ENCODE measurements at places on chromosomes 13 and 19.

DNA sequence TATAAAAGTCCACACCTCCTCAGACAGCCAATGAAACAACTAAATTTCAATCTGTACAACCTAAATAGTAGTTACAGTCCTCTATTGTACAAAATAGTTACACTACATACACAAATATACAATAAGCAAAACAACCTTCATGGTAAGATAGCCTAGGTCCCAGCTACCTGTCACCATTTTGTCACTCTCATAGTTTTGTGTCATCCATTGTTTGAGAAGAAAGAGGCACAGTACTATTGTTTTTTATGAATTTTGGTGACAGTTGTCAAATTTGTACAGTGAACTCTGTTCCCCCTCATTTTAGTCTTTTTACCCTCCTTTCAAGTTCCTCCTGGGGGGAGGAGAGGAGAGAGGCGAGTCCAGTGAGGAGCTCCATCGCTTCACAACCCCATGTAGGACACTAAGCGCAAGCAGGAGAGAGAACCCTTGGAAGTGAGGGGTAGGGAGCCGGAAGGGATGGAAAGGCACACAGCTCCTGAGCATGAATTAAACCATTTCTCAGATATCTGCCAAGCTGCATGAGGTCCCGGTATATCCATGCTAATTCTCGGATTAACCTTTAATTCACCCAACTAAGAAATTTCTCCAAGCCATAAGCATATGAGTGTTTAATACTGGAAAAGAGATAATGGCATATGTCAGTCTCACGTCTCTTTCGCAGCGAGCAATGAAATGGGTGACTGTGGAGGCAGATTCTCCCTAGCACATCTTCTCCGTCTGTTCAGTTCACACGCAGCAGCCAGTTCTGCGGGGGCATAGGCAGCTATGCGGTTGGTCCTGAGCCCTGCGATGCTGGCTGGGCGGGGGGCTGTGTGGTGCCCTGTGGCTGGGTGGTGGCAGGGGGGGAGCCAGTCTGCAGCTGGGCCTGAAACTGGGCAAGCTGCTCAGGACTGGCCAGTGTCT, 60.5 kb downstream of the SERP2 start:
- DNase-seq: no peak

GRCh38 chr13:38394777-38395496, 45.3 kb downstream of the UFM1 start:
- DNase-seq: no peak

DNA sequence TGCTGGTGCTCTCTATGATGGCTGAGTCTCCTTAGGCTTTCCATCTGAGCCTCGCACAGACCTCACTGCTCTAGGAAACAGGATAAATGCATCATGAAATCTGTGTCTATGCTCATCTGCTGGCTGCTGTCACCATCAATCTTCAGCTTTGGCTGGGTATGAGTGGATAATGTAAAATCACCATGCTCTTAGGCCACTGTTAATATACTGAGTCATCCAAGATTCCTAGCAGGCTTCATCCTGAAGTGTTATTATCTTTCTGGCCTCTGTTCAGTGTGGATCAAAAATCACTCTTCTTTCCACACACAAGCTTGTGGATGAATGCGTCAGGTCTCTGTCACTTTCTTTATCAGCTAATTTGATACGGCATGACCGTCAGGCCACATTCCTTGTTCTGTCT, 317.4 kb downstream of the NALCN start:
- DNase-seq: no peak

GRCh38 chr19:45451131-45451849, 16.5 kb upstream of the FOSB start:
- DNase-seq: no peak

DNA sequence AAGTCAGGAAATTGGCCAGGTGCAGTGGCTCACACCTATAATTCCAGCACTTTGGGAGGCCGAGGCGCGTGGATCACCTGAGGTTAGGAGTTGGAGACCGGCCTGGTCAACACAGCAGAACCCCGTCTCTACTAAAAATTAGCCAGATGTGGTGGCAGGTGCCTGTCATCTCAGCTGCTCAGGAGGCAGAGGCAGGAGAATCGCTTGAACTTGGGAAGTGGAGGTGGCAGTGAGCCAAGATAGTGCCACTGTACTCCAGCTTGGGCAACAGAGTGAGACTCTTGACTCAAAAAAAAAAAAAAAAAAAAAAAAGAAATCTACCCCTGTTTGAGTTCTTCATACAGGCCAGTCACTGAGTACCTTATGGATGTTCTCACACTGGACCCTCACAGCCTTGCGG, 42.0 kb downstream of the SLC15A1 start:
- no peak for DNase-seq

DNA sequence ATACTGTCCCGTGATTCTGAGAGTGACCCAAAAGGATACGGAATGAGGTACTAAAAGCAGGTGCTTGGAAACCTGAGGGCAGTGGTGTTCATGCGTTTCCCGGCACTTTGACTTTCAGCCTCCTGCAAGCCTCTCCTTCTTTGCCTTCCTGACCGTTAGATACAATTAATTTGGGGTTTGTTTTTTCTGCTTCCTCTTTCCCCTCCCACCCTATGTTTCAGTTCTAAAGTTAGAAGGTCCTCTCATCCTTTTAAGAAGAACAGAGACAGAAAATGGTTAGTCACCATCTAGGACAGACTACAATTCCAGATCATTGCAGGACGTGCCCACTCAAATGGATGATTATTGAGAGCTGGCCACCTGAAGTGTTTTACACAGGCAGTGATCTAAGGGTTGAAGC, 1.8 kb upstream of the LILRB4 start:
- no peak for DNase-seq

- no peak for DNase-seq
These were observed 49.5 kb upstream of the STK24 start for GRCh38 chr13:98626298-98626935.

- DNase-seq: no peak
These were observed 12.6 kb downstream of the NAXD start for GRCh38 chr13:110627761-110628476.

GRCh38 chr19:51571599-51571998, 516 bp downstream of the ZNF175 start:
- no peak for DNase-seq

DNA sequence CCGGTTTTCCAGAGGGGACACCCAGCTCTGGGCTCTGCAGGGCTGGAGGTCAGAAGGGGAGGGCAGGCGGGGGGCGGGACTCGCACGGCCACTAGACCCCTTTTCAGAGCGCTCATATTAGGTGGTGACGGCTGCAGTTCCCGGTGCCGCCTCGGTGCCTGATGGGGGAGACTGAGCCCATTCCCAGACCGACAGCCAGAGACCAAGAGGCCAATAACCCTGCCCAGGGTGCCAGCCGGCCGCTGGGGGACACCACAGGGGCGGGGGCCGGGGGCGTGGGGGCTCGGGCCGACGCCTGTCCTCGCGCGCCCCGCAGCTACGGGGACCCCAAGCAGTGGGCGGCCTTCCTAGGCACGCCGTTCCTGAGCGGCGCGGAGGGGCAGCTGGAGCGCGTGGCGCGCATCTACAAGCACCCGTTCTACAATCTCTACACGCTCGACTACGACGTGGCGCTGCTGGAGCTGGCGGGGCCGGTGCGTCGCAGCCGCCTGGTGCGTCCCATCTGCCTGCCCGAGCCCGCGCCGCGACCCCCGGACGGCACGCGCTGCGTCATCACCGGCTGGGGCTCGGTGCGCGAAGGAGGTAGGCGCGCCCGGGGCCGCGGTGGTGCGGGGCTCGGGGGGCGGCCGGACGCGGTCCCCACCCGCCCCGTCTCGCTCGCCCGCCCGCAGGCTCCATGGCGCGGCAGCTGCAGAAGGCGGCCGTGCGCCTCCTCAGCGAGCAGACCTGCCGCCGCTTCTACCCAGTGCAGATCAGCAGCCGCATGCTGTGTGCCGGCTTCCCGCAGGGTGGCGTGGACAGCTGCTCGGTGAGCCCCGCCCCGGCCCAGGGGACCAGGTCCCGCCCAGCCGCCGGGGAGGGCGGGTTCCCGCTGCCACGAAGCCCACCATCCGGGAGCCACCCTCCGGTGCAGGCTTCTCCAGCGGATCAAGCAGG, 2.4 kb downstream of the TIMM13 start:
- no peak for DNase-seq

DNA sequence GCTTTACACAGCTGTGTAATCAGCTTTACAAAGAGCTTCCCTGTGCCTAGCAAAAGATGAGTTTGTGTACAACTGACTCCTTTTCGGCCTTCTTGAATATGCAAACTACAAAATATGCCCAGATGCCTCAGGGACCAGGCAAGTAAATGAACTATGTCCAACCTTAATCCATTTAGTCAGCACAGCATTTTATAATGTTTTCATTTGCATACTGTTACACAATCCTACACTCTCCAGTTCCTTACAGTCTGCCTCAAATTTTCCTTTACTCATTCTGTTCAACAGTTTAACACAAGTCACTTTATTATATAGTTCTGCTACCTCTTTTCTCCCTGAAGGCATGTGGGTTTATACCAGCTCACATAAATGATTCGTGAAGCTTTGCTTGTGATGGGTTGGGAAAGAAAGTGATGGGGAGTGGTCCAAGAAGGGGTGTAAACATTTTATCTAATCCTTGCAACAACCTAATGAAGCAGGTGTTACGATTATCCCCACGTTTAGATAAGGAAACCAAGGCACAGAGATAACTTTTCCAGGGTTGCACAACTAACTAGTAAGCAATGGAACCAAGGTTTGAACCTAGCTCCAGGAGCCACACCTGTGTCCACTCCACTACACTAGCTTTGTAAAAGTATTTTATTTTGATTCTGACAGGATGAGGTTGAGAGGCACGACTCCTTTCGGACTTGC, 3.3 kb upstream of the USP12 start:
- peak; percentile 73 for DNase-seq

- no peak for DNase-seq
These were observed 263.7 kb downstream of the TEX29 start for GRCh38 chr13:111584101-111584672.

DNA sequence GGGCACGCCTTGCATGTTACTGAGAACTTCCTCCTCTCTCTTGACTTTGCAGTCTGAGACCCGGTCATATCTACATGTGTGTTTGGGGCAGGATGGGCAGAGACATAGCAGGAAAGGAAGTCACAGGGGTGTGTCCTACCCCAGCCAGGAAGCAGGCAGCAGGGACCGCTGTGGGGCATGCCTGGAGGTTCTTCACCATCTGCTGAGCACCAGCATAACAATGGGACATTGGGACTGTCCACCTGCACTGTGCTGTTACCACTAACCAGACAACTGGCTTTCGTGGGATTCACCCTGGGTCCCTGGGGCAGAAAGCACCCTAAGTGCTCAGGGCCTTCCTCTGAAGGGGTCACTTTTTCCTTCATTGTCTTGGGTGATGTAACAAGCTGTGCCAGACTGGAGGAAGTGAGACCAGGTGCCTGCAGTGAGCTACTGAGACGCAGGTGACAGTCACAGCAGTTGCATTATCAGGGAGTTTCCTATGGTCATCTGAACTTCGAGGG, 2.6 kb upstream of the HAUS5 start:
- no peak for DNase-seq

GRCh38 chr13:64855506-64855905, 2374.6 kb downstream of the PCDH9 start:
- no peak for DNase-seq
